EH (cell line): ENCODE measurements at places on chromosomes 1 and 21.
A peak's percentile ranks its signal among the peaks of the same experiment; 100 is the strongest.

DNA sequence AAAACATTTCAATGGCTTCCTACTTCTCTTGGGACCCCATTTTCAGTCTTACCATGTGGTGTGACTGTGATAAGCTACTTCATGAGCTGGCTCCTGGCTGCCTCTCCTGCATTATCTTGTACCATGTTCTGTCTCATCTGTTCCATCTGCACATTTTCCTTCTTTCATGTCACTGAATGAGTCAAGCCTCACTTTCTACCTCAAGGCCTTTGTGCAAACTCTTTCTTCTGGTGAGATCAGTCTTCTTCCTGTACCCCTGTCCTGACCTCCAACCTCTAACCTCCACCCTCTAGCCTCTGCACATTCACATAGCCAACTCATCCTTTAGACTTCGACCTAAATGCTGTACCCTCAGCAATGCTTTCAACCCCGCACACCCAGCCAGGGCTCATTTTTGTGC, 9.6 kb upstream of the FAM78B start:
- DNase-seq: no peak

- no peak for DNase-seq
Measured at GRCh38 chr1:239247285-239247684, 139.1 kb upstream of the CHRM3 start.

- no peak for DNase-seq
Measured at GRCh38 chr1:33626801-33627200, 154.4 kb downstream of the ZSCAN20 start.

- peak; percentile 79 for DNase-seq
Measured at GRCh38 chr1:161998811-161999210, 24.9 kb downstream of the OLFML2B start.

GRCh38 chr1:56938646-56939045, 27.2 kb downstream of the C8B start:
- DNase-seq: no peak

GRCh38 chr21:45312296-45312695, 24.6 kb upstream of the POFUT2 start:
- DNase-seq: no peak

DNA sequence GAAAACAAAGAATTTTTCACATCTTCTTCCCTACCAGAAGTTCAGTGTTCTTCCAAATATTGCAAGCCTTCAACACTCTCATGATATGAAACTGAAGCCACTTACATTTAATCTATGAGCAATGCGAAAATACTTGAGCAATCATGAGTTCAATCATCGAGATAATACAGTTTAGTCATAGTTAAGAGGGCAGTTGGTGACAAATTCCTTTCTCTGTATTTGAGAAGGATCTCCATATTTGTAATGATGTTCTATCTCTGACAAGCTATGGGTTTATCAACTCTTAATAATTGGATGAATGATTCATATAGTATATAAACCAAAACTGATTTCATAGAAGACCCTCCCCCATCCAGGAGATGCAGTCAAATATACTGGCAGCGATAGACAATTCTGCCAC, 29.7 kb upstream of the PYHIN1 start:
- no peak for DNase-seq

GRCh38 chr21:35208810-35209517, 159.9 kb upstream of the RUNX1 start:
- peak; percentile 68 for DNase-seq

- no peak for DNase-seq
Measured at GRCh38 chr1:43736819-43737218, 29.5 kb downstream of the ST3GAL3 start.

- peak; percentile 89 for DNase-seq
Measured at GRCh38 chr1:62676611-62677356, 11.4 kb downstream of the DOCK7 start.

GRCh38 chr1:152227310-152227928, 3.4 kb upstream of the HRNR start:
- peak; percentile 6 for DNase-seq

GRCh38 chr1:206738370-206739366, 31.9 kb upstream of the IL19 start:
- DNase-seq: peak; percentile 41

DNA sequence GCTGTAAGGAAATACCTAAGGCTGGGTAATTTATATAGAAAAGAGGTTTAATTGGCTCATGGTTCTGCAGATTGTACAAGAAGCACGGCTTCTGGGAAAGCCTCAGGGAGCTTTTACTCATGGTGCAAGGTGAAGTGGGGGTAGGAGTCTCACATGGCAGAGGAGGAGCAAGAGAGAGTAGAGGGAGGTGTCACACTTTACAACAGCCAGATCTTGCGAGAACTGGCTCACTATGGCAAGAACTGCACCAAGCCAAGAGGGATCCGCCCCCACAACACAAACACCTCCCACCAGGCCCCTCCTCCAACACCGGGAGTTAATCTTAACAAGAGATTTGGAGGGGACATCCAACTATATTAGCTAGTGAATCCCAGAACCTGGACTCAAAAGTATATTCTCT, 135.4 kb upstream of the SOD1 start:
- DNase-seq: no peak

DNA sequence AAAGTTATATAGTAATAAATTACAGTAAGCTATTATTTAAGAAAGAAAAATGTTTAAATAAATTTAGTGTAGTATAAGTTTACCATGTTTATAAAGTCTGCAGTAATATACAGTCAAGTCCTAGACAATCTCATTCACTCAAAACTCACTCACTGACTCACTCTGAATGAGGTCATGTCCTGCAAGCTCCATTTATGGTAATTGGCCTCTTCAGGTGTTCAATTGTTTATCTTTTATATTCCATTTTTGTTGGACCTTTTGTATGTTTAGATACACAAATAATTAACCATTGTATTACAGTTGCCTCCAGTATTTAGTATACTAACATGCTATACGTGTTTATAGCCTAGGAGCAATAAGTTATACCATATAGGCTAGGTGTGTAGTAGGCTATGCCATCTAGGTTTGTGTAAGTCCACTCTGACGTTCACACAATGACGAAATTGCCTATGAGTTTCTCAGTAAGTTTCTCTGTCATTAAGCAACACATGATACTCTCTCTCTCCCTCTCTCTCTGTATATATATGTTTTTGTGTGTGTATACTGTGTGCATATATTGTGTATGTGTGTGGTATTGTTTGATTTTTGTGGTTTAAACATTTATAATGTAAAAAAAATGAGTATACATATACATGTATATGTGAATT, 161.2 kb downstream of the NCAM2 start:
- no peak for DNase-seq

- DNase-seq: peak; percentile 3
Measured at GRCh38 chr1:169745015-169745861, 11.4 kb upstream of the SELE start.

DNA sequence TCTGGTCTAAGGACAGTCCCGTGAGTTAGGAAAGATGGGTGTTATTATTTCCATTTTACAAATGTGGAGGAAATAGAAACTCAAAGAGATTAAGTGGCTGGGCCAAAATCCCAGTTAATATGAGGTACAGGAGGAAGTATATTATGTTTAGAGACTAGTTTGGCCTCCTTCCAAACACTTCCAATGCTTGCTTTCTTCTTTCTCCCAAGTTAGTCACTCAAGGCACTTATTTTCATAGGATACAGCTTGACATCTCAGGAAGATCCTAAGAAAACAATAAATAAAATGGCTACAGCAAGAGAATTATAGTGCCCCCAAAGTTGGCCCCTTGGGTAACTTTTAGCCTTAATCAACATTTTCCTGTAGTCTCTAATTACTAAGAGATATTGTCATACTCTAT, 47.5 kb upstream of the IPO9 start:
- DNase-seq: peak; percentile 75

GRCh38 chr1:184034761-184035379, 2.7 kb downstream of the COLGALT2 start:
- DNase-seq: no peak

- no peak for DNase-seq
Measured at GRCh38 chr1:167110586-167110985, 16.7 kb downstream of the STYXL2 start.

DNA sequence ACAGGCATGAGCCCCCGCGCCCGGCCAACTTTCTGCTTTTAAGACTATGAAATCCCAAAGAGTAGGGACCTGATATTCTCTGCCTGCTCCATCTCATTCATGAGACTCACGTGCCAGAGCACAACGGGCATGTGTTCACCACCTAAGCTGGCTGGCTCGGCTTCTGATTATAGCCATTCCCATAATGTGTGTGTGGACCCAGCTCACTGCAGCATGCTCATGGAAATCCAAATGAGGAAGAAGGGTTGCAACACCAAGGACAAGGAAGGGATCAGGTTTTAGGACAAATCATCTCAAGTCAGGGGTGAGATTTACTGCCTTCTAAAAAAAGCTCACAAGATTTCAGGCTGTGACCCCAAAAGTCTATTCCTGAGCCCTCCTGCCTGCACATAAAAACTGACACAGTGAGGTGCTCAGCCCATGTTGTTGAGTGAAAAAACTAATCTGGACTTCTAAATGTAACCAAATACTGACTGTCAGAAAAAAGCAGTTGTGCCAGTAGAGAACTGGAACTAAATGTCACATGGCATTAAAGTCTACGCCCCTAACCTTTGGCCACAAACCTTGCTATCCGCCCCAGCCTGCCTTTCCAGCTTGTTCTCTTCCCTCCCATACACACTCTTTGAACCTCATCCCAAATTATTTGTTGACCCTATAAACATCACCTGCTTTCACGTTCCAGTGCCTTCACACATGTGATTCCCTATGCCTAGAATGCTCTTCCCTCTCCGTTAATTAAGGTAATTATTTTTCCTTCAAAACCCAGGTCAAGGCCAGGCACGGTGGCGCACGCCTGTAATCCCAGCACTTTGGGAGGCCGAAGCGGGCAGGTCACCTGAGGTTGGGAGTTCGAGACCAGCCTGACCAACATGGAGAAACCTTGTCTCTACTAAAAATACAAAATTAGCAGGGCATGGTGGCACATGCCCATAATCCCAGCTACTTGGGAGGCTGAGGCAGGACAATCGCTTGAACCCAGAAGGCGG, 9.1 kb upstream of the COA7 start:
- peak; percentile 12 for DNase-seq
